ENCODE measurements at places on chromosomes 3 and 15.

DNA sequence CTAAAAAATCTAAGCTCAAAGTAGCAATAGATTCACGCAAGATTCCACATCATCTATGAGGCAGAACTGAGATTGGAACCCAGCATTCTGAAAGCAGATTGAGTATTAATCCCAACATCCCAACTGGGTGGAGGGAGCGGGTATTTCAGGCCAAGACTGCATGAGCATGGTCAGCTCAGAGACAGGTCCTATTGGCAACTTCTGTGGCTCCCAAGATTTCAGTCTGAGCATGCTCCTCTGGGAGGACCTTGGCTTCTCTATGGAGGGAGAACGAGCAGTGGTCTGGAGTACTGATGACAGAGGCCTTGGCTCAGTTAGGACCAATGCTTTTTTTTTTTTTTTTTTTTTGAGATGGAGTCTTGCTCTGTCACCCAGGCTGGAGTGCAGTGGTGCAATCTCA lies 4.0 kb upstream of the ITGA11 start:
- no peak for DNase-seq

DNA sequence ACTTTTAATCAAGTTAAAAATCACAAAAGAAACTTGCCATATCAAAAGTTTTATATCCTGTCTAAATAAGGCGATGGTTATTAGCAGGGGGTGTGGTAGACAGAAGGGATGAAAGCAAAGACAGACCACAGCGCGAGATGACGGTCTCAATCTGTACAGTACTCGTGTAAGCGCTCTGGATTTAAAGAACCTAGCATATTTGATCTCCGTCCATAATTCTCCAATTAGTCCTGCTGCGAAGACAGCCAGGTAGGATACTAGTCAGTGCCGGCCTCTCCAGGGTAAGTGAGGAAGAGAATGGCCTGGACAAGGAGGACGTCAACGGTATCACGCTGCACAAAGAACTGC lies 701 bp downstream of the SGO1 start:
- DNase-seq = no peak

GRCh38 chr3:27043328-27043955 lies 325.7 kb downstream of the NEK10 start:
- DNase-seq = no peak

DNA sequence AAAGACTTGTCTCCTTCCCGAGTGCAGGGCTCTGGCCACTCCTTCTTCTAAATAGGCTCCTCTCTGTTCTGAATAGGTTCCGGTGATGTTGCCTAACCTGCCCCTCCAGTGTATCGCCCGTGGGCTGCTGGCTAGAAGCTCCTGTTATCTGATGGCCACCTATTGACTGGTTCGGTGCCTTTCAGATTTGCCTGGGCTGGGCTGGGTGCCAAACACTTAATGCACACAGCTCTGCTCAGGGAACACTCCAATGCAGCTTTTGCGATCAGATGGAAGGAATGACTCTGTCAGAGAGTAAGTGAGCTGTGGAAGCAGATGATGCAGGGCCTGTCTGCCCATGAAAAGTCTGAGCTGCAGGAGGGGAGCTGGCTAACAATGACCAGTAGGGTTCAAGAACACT lies 112.9 kb downstream of the CORO2B start:
- no peak for DNase-seq

- DNase-seq = no peak
These were observed 55.5 kb upstream of the ATP11B start for GRCh38 chr3:182737825-182738224.

DNA sequence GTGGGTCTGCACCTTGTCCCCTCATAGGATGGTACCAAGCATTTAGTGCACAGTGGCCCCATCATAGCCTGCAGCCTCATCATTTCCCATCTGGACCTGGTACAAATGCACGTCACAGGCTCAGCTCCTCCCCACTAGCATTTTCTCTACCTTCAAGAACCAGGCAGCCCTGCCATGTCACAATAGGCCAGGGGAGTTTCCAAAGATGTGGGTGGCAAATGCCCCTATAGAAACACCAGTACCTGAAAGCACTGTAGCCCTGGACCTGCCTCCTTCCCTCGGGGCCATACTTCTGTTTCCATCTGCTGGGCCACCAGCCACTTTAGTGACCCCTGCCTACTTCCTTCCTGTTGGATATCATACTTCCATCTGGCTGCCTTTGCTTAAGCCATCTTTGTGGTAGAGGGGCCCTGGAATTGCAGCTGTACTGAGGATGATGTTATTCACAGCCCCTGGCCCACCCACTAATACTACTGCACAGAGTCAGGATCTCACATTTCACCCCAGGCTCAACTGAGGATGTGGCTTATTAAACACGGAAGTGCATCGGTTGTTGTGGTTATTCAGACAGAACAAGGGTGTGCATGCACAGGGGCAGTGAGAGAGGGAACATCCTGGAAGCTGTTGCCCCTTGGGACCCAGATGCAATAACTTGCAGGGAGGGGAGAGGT lies 3.8 kb downstream of the TCTA start:
- DNase-seq = peak; percentile 62

GRCh38 chr3:6622712-6623111 lies 238.2 kb upstream of the GRM7 start:
- no peak for DNase-seq

- DNase-seq = no peak
These were observed 252.4 kb downstream of the ZIC4 start for GRCh38 chr3:147153830-147154539.

DNA sequence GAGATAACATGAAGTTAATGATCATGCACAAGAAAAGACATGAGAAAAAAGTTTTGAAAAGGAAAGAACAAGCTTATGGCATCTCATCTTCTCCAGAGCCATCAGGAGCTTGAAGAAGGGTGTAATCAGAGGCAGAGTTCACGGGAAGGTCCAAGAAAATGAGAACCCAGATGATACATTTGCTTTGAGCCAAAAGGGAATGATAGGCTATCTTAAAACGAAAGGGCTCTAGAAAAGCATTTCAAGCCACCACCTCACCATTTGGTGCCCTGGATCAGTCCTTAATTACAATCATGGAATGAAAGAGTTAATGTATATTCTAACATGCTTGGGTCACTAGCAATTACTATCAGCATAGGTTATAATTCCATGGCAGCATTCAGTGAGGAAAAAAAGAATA lies 781.8 kb downstream of the ROBO1 start:
- DNase-seq = no peak

- DNase-seq = no peak
These were observed 231.0 kb downstream of the SNRPN start for GRCh38 chr15:25185791-25186190.

DNA sequence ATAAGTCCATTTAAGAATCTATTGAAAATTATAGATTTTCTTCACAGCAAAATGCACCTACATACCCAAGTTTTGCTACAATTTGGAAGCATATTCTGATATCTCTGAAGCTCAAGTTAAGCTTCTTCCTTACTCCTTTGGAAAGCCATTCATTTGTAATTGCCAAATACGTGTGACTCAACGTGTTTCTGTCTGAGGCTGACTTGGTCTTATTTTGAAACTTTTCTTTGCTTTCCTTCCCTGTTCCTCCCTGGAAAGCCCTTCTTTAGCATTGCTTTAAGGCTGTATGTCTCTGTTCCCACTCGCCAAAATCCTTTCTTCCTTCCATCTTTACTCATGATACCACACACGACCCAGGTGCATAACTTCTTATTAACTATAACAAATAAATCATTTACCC lies 232.0 kb downstream of the ZBBX start:
- no peak for DNase-seq

DNA sequence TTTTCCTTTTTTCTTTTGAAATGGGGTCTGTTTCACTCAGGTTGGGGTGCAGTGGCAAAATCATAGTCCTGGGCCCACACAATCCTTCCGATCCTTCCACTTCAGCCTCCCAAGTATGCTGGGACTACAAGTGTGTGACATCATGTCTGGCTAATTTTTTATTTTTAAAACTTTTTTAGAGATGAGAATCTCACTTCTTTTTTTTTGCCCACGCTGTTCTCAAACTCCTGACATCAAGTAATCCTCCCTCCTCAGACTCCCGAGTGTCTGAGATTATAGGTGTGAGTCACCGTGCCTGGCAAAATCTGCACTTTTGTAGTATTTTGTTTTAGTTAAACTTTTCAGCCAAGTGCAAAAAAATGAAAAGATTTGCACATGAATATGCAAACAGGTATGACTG lies 171.0 kb downstream of the FNDC3B start:
- no peak for DNase-seq

DNA sequence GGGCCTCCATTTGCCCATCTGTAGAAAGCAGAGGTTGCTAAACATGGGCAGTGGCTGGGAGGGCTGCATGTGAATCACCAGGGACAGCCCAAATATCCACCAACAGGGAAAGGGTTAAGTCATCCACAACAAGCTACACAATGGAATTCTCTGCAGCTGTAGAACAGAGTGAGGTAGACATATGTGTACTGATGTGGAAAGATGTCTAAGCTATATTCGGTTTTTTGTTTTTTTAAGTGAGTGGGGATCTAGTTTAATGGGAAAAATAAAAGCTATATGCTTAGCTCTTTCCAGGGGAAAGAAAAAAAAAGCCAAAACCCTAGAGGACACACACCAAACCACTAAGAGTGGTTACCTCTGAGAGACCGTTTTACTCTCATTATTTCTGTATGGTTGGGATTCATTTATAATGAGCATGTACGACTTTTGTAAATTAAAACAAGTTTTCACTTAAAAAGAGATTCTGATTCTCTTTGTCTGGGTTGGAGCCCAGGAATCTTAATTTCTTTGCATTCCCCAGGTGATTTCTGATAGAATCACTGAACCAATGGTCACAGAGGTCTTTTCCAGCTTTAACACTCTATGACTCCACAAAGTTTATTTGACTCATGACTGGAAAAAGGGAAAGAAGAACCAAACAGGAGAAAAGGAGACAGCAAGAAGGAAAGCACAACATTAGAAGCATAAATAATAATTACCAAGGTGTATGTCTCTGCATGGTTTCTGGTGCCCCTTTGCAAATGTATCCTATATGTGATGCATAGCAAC lies 19.1 kb downstream of the CRABP1 start:
- no peak for DNase-seq

DNA sequence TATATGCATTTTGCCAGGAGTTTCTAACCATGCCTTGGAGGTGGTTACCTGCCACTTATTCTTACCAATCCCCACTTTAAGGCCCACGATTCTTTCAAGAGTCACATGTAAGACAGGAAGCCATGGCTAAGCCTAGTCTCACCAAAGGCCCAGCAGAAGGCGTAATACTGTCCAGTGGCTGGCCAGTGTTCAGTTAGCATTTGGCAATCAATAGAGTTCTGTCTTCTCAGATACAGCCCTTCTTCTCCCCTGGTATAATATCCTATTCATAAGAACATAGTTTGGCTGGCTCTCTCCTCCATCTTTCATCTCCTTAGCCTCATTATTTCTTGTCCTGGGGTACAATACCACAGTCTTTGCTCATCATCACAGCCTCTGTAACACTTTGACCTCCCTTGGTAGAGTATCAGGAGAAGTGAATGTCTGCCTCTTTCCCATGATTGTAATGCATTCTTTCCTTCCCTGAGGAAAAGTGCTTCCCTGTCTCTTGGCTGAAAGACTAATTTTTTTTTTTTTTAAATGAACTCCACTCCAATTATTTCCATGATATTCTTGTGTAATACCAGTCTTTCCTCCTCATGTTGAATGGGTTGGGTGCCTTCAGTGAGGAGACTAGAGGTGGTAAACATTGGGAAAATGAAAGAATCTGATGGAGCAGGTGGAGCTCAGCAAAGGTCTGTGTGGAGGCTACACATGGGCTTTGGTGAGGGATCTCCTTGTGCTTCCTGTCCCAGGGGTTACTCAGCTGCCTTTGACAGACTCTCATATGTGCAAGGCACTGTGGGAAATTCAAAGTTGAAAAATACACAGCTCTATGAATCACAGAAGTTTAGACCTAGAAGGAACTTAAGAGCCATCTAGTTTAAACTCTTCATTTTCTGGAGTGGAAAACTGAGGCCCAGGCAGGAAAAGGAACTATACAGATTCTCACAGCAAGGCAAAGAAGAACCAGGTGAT lies 218.2 kb downstream of the P3H2 start:
- DNase-seq = no peak

GRCh38 chr15:59424616-59425015 lies 13.4 kb upstream of the FAM81A start:
- no peak for DNase-seq

GRCh38 chr3:87361271-87361670 lies 84.9 kb upstream of the POU1F1 start:
- DNase-seq = no peak

DNA sequence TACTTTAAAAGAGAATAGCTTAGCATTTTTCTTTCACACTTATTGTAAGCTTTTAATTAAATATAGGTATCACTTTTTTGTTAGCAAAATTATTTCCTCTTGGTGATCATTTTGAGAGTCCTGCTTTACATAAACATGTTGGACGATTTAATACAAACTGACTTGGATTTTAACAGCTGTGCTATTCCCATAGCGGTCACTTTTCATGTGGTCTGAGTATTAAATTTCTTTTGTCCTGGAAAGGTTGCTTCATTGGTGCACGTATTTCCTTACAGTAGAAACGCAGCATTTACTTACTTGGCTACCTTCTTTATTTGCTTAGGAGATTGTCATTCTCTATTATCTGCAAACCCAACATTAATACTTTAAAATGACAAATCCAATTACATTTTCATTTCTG lies 109.4 kb downstream of the ATG7 start:
- DNase-seq = no peak

DNA sequence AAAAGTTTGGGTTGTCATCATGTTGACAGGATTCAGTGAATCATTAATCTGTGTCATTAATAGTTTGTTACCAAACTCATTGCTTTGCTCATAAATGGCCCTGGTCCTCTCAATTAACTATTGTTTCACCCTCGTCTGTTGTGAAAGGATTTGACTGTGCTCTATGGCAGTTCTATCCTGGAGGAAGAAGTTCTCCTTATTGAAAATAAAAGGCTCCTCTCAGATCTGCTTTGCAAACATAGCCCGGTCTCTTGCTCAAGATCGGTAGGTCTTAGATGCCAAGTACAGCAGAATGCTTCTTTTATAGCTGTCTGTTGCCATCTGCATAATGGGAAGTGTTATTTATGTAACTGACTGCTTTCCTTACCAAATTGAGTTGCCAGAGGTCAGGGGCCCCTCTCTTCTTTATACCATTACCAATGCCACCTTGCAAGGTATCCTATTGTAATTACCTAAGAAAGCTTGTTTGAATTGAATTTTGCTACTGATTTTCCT lies 146.5 kb downstream of the EBLN2 start:
- no peak for DNase-seq

DNA sequence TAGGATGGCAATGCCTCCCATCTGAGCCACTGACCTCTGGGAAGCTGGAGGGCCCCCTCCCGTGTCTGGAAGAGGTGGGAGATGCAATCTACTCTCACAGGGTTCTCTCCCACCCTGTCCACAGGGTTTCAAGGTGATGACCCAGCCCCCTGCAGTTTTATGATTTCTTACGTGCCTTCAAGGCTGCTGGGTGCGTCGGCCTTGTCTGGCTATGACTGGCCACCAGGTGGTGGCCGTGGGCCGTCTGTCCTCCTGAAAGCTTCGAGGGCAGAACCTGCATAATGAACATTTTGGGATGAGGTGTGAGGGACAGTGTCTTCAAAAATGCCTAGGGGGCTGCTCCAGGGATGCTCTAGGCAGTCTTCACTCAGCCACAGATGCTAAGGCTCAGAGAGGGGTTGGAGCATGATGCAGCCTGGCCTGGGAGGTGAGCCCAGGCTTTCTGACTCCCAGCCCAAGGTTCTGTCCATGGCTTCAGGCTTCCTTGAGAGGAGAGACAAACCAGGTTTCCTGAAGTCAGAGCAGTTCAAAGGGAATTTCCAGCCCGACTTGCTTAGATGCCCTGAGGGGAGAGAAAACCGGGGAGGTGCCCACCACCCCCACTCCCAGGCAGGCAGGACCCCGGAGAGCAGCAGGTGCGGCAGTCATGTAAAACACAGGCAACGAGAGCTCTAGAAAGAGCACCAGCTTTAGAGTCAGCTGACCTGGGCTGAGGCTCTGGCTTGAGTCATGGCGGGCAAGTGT lies 18.7 kb downstream of the ISG20 start:
- DNase-seq = no peak

- no peak for DNase-seq
These were observed 1.1 kb upstream of the LYSMD2 start for GRCh38 chr15:51738553-51738952.
